ENCODE measurements at places on chromosomes 7 and 10. TPM values are rescaled to one million over a fixed set of nuclear protein-coding genes. Genes with fewer than 3 reads are reported as not detected.

The SUN3 gene
- total RNA-seq = not detected

The EGR2 gene
- 0.52 TPM for total RNA-seq

The PPA1 gene
- total RNA-seq = 236 TPM

The CYP26A1 gene
- total RNA-seq = 3.0 TPM

The STAG3 gene
- total RNA-seq = not detected

The GNAT3 gene
- not detected for total RNA-seq

The ACSL5 gene
- total RNA-seq = 0.30 TPM

The PROSER2 gene
- 41.8 TPM for total RNA-seq

The RELN gene
- total RNA-seq = 0.01 TPM

The ITGA8 gene
- not detected for total RNA-seq

The HOXA7 gene
- 4.7 TPM for total RNA-seq

The DUS4L gene
- 10.2 TPM for total RNA-seq

The KLF14 gene
- total RNA-seq = not detected
